M059J (cell line): ENCODE measurements at places on chromosomes 11 and 22.
A peak's percentile ranks its signal among the peaks of the same experiment; 100 is the strongest.

DNA sequence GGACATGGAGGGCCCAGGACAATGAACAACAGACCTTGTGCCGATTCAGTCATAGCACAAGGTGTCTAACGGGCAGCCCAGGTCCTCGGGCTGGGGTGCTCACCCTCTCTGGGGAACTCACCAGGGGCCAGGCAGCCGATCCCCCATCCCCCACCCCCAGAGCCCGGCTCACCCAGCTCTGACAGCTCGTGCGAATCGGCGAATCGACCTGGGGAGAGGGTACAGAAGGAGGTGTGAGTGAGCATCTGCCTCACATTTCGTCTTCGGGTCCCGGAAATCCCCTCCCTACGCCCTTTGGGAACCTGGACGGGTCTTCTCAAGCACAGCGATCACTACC is 423 bp downstream of the PEX16 start:
- no peak for DNase-seq

DNA sequence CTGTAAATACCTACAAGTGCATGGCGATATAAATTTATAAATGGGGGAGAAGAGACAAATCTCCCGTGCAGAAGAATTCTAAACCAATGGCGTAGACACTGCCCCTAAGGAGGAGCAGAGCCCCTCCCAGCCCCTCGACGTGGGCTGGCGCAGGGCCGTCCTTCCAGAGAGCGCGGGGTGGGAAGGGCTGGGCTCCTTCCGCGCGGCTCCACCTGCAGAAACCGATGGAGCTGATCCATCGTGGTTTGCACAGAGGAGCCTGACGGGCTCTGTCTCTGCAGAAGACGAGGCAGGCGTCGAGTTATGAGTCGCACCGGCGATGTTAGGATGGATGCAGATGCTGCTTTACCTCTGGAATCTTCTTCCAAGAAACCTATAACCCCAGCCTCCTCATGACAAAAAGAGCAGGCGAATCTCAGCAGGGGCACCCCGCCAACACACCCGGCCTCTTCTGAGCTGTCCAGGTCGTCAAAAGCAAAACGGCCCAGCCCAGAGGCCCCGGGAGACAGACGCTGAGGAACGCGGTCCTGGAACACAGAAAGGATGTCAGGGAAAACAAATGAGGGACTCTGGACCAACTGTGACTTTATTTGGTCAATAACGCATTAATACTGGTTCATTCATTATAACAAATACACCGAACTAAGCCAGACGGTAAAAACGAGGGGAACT is 11.0 kb upstream of the B4GALNT4 start:
- DNase-seq = no peak

DNA sequence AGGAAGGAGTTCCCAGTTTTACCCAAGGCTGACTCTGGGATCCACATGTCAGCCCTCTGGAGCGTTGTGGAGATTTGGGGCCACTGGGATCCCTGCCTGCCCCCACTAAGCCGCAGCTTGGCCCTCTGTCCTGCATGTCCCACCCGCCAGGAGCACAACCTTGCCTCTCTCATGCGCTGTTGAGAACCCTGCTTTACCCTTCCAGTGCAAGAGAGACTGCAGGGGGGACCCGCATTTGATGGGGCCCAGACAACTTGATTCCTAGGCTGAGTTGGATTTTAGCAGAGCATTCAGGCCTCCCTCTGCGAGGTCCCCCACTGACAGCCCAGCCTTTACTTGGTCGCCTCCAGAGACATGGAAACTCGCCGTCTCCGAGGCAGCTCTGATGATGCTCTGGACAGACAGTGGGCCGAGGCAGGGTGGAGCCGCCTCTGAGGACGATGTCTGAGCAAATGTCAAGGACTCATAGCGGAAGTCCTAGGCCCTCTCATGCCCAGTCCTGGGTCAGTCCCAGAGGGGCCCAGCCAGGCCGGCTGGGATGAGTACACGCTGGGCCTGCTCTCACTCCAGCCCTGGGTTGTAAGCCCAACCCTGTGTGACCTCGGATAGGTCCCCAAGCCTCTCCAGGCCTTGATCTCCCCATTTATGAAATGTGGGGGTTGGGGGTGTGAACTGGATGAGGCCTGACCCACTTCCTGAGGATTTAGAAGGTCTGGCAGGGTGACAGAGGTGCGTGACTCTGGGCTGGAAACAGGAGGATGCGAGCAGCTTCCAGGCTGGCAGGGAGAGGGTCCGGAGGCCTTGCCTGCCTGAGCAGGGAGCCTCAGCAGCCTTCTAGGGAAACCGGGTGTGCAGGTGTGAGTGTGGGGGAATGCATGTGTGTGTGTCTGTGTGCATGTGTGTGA is 630 bp downstream of the CD5 start:
- no peak for DNase-seq

DNA sequence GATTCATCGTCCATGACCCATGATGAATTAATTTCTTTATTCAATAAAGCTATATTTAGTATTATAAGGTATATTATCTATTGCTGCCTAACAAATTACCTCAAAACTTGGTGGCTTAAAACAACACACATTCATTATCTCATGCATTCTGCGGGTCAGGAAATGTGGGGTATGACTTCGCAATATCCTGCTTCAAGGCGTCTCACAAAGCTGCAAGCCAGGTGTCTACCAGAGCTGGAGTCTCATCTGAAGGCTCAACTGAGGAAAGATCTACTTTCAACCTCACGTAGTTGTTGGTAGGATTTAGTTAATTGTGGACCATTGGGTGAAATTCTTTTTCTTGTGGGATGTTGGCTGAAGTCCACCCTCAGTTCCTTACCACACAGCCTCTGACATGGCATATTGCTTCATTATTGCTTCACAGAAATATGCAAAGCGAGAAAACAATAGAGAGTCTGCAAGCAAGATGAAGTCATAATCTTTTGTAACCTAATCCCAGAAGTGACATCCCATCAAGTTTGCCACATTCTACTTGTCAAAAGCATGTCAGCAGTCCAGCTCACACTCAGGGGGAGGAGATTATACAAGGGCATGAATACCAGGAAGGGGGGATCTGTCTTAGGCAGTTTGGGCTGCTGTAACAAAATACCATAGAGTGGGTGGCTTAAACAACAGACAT is 45.1 kb downstream of the KREMEN1 start:
- DNase-seq = no peak

DNA sequence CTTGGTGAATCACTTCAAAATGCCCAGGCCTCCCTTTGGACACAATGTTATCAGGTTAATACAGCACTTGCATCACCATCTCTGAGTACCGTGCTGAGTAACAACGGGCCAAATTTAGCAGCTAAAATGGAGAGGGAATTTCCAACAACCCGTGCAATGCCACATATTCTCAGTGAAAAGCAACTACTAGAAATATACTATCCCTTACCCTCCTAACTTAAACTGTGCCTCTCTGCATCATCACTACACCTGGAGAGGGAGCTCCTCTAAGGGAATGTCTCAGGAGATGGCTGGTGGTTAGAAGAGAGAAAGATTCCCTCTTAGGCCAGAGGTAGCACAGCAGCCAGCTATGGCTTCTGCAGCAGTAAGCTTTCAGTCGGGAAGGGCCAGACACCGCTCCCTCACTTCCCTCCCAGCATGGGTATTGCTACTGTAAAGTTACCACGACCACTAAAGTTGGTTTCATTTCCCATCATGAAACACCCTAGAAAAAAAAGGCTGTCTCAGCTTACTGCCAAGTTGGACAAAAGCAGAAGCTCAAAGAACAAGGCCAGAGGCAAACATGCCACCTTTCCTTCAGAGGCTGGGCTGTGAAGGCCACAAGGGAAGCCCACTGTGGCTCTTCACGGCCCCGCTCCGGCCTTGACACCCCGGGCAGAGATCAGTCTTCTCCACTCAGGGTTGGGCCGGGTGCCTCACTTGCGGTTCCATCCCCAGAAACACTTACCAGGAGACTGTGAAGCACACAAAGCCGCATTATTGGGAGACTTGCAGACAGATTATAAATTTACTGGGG is 3.9 kb downstream of the MAML2 start:
- DNase-seq = peak; percentile 70
